ENCODE measurements at places on chromosomes 6 and 20. TPM values are rescaled to one million over a fixed set of nuclear protein-coding genes. Genes with fewer than 3 reads are reported as not detected.

- H3K27me3 ChIP-seq = no peaks in the 10 kb centered on the region
- no peaks in the 10 kb centered on the region for H3K36me3 ChIP-seq
- H3K4me3 ChIP-seq = no peak overlapping the region
- no peak overlapping the region for H3K27ac ChIP-seq
- H3K4me1 ChIP-seq = no peaks in the 10 kb centered on the region
These were observed 610.3 kb downstream of the RNF144B start for GRCh38 chr6:18997375-18997826.

DNA sequence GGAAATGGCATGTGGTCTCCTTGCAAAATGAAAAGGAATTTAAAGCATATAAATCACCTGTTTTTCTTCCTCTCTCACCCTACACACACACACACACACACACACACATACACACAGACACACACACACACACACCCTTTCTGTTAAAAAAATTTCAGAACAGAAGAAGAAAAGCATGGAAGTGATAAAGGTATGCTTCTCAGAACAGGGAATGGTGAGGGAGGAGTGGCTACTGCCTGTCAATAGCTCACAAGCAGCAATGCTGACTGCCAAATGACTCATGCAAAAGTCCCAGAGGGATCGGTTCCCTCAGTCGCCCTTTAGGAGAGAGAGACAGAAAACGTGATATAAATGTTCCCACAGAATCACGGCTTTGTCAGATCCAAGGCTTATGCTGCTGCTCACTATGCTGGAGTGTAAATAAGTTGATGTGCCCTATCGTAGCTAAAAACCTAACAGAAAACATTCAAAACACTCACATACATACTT lies 102.6 kb downstream of the IBTK start:
- no peaks in the 10 kb centered on the region for H3K27me3 ChIP-seq
- H3K4me3 ChIP-seq = no peak overlapping the region
- H3K27ac ChIP-seq = no peak overlapping the region
- H3K4me1 ChIP-seq = no peaks in the 10 kb centered on the region

DNA sequence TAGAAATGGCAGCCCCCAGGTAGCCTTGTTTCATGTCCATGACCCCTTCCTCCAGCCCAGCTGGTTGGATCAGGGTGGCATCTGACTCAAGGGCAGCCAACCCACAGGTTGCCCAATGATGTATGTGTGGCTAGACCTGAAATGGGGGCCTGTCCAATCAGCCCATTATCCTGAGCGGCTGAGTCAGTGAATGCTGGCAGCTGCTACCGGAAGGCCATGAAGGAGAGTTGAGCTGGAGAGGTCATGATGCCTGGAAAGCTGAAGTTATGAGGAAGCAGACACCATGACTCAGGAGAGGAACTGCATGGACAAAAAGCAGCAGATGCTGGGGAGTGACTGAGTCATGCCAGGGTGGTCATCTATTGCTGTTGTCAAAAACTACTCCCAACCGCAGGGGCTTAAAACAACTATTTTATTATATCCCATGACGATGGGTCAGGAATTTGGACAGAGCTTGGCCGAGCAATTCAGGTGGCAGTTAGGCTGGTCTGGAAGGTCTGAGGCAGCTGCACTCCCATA lies 67.3 kb downstream of the MDGA1 start:
- no peak for DNase-seq
- H3K27me3 ChIP-seq = peaks cover 4% of the 10 kb centered on the region
- H3K4me3 ChIP-seq = no peak overlapping the region
- no peaks in the 10 kb centered on the region for H3K4me1 ChIP-seq
- no peaks in the 10 kb centered on the region for H3K36me3 ChIP-seq
- H3K27ac ChIP-seq = no peak overlapping the region

GRCh38 chr20:14889496-14890255 lies 552.3 kb upstream of the FLRT3 start:
- no peak overlapping the region for H3K27ac ChIP-seq
- H3K36me3 ChIP-seq = no peaks in the 10 kb centered on the region

DNA sequence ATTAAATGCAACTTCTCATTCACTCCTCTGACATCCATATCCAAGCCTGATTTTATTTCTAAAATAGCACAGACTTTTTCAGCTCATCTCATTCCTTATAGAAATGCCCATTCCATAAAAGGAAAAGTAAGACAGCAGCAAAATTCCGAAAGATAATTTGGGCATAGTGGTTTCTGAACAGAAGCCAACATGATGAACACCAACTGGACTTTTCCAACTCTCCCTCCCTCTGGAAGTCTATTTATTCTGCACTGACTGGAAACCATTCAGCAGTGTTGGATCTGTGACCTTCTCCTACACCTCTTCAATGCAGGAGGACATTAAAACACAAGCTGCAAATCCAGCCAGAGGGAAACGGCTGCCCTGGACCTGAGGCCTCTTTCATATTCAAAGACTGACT lies 306.2 kb upstream of the NT5E start:
- no peak overlapping the region for H3K4me3 ChIP-seq
- no peak overlapping the region for H3K27ac ChIP-seq
- no peaks in the 10 kb centered on the region for H3K4me1 ChIP-seq
- no peaks in the 10 kb centered on the region for H3K27me3 ChIP-seq

CYP24A1 gene
- total RNA-seq = 0.17 TPM

- peak overlapping the region; percentile 55 for H3K4me3 ChIP-seq
- peaks cover 13% of the 10 kb centered on the region for H3K4me1 ChIP-seq
- H3K36me3 ChIP-seq = no peaks in the 10 kb centered on the region
These were observed 3.5 kb upstream of the HTR1B start for GRCh38 chr6:77466451-77467437.

DNA sequence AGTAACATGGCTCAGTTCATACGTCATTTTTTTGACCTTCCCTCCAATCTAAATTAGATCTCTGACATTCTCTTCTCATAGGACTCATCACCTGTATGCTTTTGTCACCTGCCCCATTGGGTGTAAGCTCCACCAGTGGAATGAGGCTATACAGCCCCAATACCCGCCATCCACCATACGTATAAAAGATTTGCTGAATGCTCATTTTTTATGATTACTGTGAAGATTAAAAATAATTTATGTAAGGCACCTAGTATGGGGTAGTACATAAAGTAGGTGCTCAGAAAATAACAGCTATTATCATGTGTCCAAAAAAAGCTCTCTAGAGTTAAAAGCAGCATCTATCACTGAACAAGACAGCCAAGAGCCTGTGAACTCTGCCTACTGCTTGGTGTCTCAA lies 24.1 kb downstream of the NCOA5 start:
- H3K4me3 ChIP-seq = no peak overlapping the region
- H3K4me1 ChIP-seq = peaks cover 11% of the 10 kb centered on the region
- H3K27me3 ChIP-seq = no peaks in the 10 kb centered on the region
- peaks cover 96% of the 10 kb centered on the region for H3K36me3 ChIP-seq
- DNase-seq = no peak

DNA sequence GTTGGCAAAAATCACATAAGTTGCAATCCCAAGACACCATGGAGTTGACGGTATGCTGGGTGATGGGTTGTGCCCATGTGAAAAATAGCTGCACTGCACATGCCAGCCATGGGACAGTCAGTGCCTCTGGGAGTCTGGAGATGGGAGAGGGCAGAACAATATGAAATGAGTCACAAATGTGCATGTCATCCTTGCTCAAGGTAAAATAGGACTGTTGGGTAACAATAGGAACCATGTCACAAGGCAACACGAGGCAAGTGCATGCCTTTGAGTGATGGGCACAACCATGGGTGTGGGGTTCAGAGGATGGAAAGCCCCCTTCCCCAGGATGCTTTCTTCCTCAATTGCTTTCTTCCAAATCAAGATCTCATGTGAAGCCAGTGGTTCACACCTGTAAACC lies 70.5 kb upstream of the PIM1 start:
- H3K4me1 ChIP-seq = peaks cover 24% of the 10 kb centered on the region
- H3K36me3 ChIP-seq = no peaks in the 10 kb centered on the region
- no peak for DNase-seq
- no peak overlapping the region for H3K27ac ChIP-seq

ANKRD66 gene
- total RNA-seq = not detected

- peak within 1 kb of the TSS; percentile 55 for H3K27ac ChIP-seq
- peaks cover 13% of the 10 kb centered on the region for H3K4me1 ChIP-seq
- no peak for DNase-seq
- H3K36me3 ChIP-seq = peaks cover 2% of the 10 kb centered on the region
- no peaks in the 10 kb centered on the region for H3K27me3 ChIP-seq
- H3K4me3 ChIP-seq = peak within 1 kb of the TSS; percentile 48
These were observed at the start of gene BTBD3 for GRCh38 chr20:11917663-11918062. Gene BTBD3 (plus strand): TSS chr20:11917893. CDS start chr20:11918276, 383 bp downstream.

DNA sequence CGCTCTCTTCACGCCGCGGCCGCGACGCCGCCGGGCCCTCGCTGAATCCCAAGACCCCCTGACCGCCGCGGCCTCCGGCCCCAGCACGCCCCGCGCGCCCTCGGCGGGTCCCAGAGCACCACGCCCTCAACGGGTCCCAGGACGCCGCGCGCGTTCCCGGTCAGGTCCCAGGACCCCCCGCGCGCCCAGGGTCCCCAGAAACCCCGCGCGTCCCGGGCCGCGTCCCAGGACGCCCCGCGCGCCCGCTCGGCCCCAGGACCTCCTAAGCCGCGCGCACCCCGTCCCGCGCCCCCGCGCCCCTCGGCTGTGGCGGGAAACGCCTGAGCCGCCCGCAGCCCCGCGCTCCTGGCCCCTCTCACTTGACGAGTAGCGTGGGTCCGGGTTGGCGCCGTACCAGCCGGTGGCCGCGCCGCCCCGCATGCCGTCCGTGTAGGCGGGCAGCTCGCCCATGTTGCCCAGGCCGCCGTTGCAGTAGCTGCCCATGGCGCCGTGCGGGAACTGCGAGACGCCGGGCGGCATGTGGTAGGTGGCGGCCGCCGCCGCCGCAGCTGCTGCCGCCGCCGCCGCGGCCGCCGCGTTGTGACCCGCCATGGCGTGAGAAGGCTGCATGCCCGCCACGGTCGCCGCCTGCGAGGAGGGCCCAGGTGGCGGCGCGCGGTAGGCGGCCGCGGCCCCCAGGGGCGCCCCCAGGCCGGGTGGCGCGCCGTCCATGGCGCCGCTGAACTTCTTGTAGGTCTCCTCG lies 556 bp downstream of the NKX2-4 start:
- peak; percentile 63 for DNase-seq
- H3K4me3 ChIP-seq = no peak overlapping the region
- peaks cover 100% of the 10 kb centered on the region for H3K27me3 ChIP-seq
- no peaks in the 10 kb centered on the region for H3K36me3 ChIP-seq
- H3K4me1 ChIP-seq = no peaks in the 10 kb centered on the region

GRCh38 chr6:43985329-43985728 lies 141.9 kb downstream of the MRPL14 start:
- H3K27me3 ChIP-seq = no peaks in the 10 kb centered on the region
- no peaks in the 10 kb centered on the region for H3K4me1 ChIP-seq
- no peak overlapping the region for H3K27ac ChIP-seq
- no peak overlapping the region for H3K4me3 ChIP-seq

- H3K27ac ChIP-seq = peak overlapping the region; percentile 42
- peak overlapping the region; percentile 55 for H3K4me3 ChIP-seq
- no peaks in the 10 kb centered on the region for H3K36me3 ChIP-seq
- H3K27me3 ChIP-seq = peaks cover 27% of the 10 kb centered on the region
These were observed 492 bp upstream of the RNF39 start for GRCh38 chr6:30075790-30076732.

NEDD9 gene
- 194 TPM for total RNA-seq

IL17A gene
- not detected for total RNA-seq

DNA sequence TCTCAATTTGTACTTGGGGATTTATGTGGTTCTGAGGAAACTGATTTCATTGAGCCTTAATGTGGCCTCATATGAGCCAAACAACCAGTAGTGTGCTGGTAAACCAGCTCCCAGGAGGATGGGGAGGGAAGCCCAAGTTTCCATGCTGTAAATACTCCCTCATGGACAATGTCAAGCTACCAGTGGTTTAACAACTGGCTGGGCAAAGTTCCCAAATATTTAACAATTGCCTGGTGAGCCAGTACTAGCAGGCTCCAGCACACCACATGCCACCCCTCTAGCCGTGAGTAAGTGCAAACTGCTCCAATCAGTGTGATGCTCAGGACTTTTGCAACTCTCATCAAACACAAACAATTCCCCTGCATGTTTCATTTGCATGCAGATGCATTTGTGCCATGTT lies 19.2 kb upstream of the CDKN1A start:
- H3K36me3 ChIP-seq = no peaks in the 10 kb centered on the region
- H3K27ac ChIP-seq = no peak overlapping the region
- no peak overlapping the region for H3K4me3 ChIP-seq
- DNase-seq = no peak
- H3K4me1 ChIP-seq = peaks cover 6% of the 10 kb centered on the region

SEL1L2 gene
- total RNA-seq = not detected

DNA sequence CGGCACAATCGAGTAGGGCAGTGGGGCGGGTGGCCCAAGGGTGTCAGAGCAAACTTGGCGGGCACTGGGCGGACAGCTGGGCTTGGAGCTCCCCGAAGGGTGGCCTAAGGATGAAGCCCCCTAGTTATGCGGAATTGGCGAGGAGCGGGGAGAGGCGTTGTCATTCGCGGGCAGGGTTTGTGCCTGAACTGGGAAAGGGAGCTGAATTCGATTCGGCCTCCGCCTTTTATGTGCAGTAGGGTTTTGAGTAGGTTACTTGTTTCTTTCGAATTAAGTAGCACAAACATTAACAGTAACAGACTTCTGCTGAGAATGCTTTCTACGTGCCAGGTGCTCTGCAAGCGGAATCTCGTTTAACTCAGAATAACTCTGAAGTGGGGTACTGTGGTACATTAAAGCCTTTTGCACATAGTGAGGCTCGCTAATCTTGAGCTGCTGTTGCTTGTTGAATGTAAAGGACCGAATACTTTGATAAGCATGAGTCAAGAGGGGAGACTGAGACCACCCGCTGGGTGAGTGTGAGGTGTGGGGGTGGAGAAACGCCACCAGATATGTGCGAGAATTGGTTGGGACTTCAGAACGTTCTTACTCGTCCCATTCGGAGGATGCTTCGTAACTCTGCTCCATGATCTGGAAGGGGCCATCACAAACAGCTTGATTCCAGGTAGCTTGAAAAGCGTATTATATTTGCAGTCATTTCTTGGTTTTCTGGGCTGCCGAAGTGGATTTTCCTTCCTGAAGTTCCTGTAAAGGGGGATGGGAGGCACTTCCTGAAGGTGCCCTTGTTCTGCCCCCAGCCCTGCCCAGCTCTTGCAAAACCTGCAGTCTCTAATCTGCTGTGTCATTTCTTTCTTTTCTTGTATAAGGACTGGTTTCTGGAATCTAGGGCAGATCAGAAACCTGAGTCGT lies 833 bp downstream of the RAB5IF start:
- peak overlapping the region; percentile 91 for H3K4me3 ChIP-seq
- H3K4me1 ChIP-seq = peaks cover 23% of the 10 kb centered on the region
- peak overlapping the region; percentile 89 for H3K27ac ChIP-seq
- no peaks in the 10 kb centered on the region for H3K27me3 ChIP-seq
- peak; percentile 71 for DNase-seq
- peaks cover 37% of the 10 kb centered on the region for H3K36me3 ChIP-seq

WFDC12 gene
- 1.8 TPM for total RNA-seq
